ENCODE measurements at places on chromosomes 2 and 18.

DNA sequence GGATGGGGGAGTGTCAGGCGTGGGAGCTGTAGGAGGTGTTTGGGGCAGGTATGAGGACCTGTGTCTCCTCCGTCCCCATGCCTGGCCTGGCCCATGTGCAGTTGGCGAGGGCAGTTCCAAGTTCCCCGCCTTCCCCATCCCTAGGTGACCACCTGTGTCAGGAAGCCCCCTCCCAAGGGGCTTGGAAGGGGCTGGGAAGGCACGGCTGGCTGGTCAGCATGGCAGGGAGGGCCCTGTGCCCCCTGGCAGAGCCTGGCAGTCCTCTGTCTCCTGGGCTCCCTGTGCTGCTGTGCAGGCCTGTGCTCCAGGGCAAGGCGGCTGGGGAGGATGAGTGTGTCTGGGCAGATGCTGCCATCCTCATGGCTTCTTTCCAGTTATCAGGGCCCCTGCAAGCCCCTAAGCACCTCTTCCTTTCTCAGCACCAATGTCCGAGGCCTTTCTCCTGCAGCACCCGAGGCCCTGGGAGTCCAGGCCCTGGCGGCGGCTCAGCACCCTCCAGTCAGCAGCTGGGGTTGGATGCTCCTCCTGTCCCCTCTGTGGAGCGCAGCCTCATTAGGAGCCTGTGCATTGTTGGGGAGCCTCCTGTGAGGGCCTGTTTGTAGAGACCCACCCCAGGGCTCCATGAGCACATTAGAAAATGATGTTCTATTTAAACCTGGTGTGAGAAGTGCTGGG is 101.7 kb downstream of the FAM210A start:
- DNase-seq = no peak

DNA sequence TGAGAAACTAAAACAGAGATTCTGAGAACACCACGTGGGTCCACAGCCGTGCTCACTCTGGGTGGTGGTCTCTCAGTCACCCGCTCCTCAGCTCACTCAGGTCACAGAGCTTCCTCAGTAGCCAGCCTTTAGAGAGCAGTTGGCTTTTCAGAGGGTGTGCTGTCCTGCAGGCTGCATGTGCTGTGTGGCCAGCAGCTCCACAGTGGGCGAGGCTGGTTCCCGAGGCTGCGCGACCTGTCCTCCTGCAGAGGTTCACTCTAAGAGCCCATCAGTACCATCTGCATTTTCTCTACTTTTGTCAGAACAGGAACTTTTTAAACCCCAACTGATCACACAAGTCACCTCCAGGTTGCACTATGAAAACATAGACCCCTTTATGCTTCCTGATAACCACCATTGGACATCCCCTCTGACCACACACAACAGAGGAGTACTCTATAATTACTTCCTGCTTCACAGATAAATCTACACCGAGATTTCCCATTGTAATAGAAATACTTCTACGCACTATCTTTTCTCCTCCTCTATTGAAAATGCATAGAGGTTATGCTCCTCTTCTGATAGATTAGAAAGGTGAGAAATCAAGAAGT is 93.1 kb downstream of the GYPC start:
- DNase-seq = no peak

GRCh38 chr2:235493775-235494715 is at the start of gene AGAP1:
Gene AGAP1, plus strand, starts transcription at chr2:235494043.
- no peak for DNase-seq

- no peak for DNase-seq
These were observed 25.0 kb upstream of the CXXC1 start for GRCh38 chr18:50312296-50313030.

DNA sequence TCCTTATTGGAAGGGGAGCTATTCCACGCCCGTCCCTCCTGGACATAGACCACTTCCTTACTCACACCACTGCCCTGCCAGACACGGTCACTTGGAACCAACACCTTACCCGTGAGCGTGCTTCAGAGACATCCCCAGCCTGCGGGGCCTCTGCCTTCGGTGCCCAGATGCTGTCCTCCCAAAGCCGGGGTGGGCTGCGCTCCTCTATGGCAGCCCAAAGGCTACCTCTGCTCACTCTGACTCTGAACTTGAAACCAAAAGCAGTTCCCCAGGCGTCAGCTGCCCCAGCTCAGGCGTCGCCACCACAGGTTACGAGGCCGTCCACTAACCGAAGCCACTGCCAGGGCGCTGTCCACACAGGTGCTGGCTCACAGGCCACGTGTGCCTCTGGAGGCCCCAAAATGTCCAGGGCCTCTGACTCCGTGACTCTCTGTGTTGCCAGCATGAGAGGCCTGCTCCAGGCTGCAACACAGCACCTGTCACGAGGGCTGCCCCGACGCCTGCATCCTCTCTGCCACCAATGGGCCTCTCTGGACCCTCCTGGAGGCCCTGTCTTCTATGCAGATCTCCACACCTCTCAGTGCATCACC is 23.8 kb downstream of the HDAC4 start:
- no peak for DNase-seq

GRCh38 chr2:113829270-113829669 is 60.6 kb upstream of the ACTR3 start:
- DNase-seq = no peak

GRCh38 chr2:182818501-182818900 is 47.9 kb downstream of the FRZB start:
- DNase-seq = no peak

DNA sequence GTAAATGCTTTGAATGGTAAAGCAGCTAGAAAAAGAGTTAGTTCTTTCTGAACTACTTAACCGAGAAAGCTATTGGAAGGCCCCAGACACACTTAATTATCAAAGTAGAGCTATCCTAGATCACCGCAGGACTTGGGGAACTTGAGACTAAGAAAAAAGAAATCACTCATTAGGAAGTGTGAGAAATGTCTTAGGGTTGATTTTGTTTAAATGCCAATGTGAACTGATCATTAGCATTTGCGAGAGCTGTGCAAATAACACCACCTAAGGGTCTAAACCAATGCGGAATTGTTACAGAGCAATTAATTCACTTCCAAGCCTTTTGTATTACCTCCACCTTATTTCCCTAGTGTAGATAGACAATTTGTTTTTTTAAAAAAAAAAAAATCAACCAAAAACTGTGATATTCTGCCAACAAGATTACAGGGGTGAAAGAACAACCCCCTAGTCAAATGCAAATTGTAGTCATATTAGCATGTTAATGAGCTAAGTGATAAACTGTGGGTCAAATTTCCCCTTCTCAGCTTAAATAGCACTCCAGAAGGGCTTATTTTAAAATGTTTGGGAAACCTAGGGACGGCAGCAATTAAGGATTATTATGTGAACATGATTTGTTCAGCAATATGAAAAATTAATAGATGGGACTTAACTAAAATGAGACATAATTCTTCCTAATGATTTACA is 246.2 kb upstream of the STON1 start:
- DNase-seq = no peak

DNA sequence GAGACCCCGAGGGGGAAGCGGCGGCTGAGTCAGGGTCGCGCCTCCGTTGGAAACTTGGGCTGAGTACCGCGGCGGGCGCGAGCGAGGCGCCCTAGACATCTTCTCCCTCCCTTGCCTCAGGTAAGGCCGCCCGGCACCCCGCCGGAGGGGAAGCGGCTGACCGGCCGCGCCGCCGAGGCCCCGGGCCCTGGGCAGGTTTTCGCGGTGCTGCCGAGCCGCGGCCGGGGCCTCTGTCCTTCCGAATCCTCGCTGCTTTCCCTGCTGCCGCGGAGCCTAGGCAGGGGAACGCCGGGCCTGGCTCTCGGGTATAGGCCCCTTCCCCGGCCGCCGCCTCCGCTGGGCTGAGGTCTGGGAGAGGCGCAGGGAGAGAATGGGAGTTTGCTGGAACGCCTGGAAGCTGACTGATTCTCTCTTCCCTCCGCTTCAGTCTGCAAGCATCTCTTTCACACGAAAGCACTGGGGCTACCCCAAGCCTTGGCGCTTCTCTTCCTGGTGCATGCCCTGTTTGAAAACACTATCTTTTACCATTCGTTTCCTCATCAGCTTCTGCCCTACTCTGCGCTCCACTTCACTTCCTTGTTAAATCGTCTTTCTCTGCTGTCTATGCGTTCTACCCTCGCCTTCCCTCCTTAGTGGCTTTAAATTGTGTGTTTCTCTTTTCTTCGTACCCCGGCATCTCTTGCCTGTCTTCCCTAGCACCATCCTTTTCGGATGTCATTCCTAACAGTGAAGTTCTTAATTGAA is 652 bp downstream of the PPM1B start:
- DNase-seq = peak; percentile 26

DNA sequence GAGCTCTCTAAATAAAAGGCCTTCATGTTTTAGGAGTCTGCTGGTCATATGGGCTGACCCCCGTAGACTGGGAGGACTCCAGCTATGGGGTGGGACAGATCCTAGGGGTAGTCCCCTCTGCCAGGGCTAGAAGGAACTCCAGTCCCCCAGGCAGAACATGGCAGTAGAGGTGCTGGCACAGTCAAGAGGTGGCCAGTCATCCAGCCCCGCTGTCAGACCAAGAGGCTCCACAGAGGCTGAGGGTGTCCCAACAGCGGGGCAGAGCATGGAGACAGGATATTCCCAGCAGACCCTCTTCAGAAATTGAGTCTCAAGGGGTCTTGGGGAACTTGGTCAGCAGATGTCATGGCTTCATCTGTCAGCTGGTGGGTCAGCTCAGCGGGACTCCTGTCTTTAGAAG is 76.6 kb downstream of the LONRF2 start:
- no peak for DNase-seq

- no peak for DNase-seq
These were observed 55.9 kb downstream of the FAM178B start for GRCh38 chr2:96930351-96931010.

DNA sequence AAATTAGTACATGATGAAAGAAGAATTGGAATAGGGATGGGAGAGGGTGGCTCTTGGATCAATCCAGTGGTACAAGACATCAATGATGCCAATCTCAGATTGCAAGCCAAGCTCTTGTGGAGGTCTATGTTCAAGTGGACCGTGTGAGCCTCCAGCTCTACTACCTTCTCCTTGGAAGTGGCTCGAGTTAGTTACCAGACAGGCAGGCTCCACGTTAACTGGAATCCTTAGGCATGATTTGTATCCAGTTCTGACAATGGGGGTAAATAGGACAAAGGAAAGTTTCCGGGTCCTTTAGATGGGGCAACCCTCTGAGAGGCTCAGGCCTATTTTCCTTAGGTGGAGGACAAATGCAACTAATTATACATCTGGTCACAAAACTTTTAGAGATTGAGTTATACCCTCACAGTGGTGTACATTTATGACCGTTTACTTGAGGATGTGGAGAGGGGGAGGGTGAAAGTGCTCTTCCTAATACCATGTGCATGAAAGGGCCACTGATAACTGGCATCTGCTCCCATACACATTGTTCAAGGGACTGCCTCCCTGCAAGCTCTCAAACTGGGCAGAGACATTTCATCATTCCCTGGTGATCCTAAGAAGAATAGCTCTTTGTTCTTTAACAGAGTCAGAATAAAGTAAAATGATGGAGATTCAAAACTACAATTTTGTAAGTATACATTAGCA is 180.2 kb downstream of the SOCS6 start:
- DNase-seq = no peak

DNA sequence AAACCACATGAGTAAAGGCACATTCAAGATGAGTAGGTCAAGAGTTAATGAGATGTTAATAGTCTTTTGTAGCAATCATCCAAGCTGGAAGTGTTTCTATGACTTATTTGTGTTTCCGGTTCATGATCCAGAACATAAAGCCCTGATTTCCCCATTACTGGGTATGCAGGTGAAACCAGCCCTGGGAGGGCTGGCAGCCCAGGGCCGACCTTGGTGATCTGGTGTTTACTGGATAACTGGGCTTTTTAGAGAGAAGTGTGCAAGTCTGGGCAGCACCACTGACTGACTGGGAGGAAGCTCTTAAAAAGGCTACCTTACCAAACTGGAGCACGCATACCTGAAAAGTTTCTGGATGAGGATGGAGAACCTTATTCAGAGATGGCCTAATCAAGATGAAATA is 431.6 kb upstream of the VRK2 start:
- DNase-seq = no peak

- DNase-seq = no peak
These were observed 79.2 kb downstream of the BIN1 start for GRCh38 chr2:127027715-127028114.

DNA sequence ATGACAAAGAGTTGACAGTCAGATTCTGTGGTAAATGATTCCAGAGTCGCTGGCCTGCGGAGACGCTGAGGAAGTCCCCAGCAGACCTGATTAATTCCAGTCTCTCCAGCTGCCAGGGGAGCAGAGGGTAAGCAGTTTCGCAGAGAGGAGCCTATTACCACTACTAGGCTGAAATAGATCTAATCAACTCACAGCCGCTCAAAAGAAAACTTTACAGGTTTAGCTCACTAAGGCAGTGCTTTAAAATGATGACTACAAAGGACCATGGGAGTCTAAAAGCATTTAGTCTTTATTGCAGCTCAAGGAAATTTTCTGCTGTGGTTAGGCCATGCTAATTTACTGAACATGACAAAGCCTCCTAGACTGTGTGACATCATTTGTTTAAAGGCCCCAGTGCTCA is 445.6 kb upstream of the POU3F3 start:
- no peak for DNase-seq

GRCh38 chr2:218505754-218506371 is 62.3 kb downstream of the USP37 start:
- DNase-seq = no peak

DNA sequence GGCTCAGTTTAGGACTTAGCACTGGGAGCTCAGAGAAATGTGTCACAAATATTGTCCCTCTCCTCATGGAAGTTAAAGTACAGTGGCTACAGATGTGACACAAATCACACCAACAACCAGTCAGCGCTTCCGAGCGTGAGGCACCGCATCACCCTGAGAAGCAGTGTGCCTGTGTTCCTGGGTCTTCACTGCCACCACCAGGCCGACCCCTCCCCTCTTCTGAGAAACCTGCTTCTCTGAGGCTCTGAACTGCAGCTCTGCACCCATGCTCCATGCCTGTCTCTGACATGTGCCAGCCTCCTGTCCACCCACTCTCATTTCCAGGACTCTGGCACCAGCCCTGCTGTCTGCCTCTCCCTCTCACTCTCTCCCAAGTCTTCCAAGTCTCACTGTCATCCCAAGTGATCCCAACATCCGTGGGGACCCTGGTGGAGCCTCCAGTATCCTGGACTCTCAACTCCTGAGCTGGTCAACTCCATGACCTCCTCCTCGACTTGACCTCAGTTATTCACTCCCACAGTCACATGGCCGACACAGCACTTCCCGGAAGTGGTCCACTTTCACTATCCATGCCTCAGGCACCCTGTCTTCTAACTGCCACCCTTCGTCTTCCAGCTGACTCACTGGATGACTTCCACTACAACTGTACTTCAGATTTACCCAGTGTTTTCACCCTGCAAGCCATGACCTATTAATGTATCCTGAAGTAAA is 73.5 kb downstream of the FBXO15 start:
- DNase-seq = no peak

DNA sequence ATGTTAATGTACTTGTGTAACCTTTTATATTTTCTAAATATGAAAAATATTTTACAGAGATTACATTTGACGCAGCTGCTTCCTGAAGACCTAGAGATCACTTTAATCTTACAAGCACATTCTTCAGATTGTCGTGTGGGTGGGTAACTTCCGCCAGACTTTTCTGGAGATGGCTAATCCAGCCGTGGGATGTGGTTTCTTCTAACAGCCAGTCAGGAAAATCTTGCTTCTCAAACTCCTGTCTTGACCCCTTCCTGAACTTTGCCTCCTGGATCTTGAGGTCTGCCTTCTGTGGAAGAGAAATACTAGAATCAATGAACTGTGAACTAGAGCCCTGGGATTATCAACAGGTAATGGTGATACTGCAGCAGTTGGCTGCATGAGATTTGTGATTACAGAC is 401.6 kb upstream of the TNP1 start:
- DNase-seq = no peak
